DMS53 (cell line): ENCODE measurements at places on chromosomes 2 and 18.

GRCh38 chr2:65231892-65232477, 4.4 kb downstream of the ACTR2 start:
- no peak for DNase-seq

DNA sequence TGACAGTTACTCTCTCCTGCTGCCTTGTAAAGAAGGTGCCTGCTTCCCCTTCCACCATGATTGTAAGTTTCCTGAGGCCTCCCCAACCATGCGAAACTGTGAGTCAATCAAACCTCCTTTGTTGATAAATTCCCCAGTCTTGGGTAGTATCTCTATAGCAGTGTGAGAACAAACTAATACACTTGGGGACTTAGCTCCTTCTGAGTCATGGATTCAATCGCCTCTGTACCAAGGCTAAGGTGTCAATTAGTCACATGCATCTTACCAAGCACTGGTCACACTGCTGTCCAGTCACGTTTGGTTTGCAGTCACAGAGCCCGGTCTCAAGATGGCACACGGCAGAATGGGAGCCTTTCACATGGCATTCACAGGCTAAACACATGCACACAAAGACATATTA, 100.6 kb downstream of the LAMA1 start:
- no peak for DNase-seq

GRCh38 chr2:84327645-84328249, 131.3 kb downstream of the SUCLG1 start:
- no peak for DNase-seq

GRCh38 chr2:53629501-53629900, 138.1 kb upstream of the CHAC2 start:
- no peak for DNase-seq

DNA sequence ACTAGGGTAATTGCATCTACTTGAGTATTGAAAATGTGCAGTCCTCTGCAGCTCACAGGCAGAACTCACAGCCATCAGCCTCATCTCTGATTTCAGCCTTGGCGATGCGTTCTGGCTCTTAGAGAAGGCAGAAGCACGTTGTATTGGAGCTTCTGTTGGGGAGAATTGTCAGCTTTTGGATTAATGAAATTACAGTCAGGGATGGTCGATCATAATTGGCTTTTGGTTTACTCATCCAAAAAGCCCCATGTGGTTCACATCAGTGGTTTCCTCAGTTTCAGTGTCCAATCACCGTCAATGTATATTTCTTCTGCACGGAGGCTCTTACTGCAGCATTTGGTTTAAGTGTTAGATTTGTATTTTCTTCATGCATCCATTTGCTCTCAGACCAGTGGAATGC, 218.5 kb upstream of the SOX11 start:
- no peak for DNase-seq
